Natural killer cell (primary cell): ENCODE measurements at places on chromosomes 2 and 18. TPM values are rescaled to one million over a fixed set of nuclear protein-coding genes. Genes with fewer than 3 reads are reported as not detected.

- no peak overlapping the region for H3K27ac ChIP-seq
- H3K4me3 ChIP-seq, result no peak overlapping the region
- no peak for DNase-seq
- peaks cover 13% of the 10 kb centered on the region for H3K4me1 ChIP-seq
- no peaks in the 10 kb centered on the region for H3K36me3 ChIP-seq
These were observed 347.5 kb upstream of the SALL3 start for GRCh38 chr18:78632111-78632541.

GRCh38 chr18:4024702-4025101 is 430.4 kb downstream of the DLGAP1 start:
- no peaks in the 10 kb centered on the region for H3K36me3 ChIP-seq
- no peaks in the 10 kb centered on the region for H3K27me3 ChIP-seq
- H3K27ac ChIP-seq, result no peak overlapping the region
- H3K4me1 ChIP-seq, result no peaks in the 10 kb centered on the region
- no peak overlapping the region for H3K4me3 ChIP-seq

GRCh38 chr18:41462946-41463345 is 492.1 kb upstream of the PIK3C3 start:
- H3K27ac ChIP-seq, result no peak overlapping the region
- no peaks in the 10 kb centered on the region for H3K4me1 ChIP-seq
- DNase-seq, result no peak
- H3K4me3 ChIP-seq, result no peak overlapping the region

DNA sequence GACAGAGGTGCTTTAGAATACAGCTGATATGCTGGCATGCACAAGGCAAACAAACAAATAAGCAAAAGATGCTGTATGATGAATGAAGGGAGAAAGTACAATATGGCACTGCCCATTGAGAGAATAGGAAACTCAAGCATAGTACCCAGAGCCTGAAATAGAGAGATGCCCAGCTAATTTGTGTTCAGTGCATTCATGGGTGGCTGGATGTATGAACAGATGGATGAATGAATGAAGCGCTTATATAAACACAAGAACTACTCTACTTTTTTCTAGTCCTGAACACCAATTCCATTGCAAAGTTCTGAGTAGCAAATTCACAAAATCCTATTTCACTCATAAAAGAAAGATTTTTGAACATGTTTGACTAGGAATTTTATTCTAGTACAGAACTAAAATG is 756.3 kb downstream of the SATB2 start:
- H3K36me3 ChIP-seq, result no peaks in the 10 kb centered on the region
- no peak overlapping the region for H3K27ac ChIP-seq
- no peaks in the 10 kb centered on the region for H3K27me3 ChIP-seq
- no peaks in the 10 kb centered on the region for H3K4me1 ChIP-seq
- no peak overlapping the region for H3K4me3 ChIP-seq

GRCh38 chr18:40642692-40643229 is 1312.3 kb upstream of the PIK3C3 start:
- no peaks in the 10 kb centered on the region for H3K4me1 ChIP-seq
- no peak overlapping the region for H3K27ac ChIP-seq
- H3K4me3 ChIP-seq, result no peak overlapping the region
- no peaks in the 10 kb centered on the region for H3K27me3 ChIP-seq

- no peaks in the 10 kb centered on the region for H3K27me3 ChIP-seq
- H3K4me1 ChIP-seq, result peaks cover 5% of the 10 kb centered on the region
- no peak overlapping the region for H3K4me3 ChIP-seq
- H3K27ac ChIP-seq, result no peak overlapping the region
- no peak for DNase-seq
These were observed 67.0 kb downstream of the PSMG2 start for GRCh38 chr18:12769644-12770440.

DNA sequence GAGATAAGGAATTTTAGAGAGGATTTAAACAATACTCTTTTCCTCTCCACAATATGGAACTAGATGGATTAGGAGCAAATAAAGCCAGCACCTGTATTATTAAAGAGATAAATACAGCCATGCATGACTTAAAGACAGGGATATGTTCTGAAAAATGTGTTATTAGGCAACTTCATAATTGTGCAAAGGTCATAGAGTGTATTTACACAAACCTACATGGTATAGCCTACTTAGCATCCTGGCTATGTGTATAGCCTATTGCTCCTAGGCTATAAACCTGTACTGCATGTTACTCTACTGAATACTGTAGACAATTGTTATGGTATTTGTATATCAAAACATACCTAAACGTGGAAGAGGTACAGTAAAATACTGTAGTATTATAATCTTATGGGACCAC is 53.0 kb downstream of the PTRHD1 start:
- H3K4me3 ChIP-seq, result no peak overlapping the region
- peak overlapping the region; percentile 86 for H3K27ac ChIP-seq
- no peaks in the 10 kb centered on the region for H3K27me3 ChIP-seq
- DNase-seq, result no peak

DNA sequence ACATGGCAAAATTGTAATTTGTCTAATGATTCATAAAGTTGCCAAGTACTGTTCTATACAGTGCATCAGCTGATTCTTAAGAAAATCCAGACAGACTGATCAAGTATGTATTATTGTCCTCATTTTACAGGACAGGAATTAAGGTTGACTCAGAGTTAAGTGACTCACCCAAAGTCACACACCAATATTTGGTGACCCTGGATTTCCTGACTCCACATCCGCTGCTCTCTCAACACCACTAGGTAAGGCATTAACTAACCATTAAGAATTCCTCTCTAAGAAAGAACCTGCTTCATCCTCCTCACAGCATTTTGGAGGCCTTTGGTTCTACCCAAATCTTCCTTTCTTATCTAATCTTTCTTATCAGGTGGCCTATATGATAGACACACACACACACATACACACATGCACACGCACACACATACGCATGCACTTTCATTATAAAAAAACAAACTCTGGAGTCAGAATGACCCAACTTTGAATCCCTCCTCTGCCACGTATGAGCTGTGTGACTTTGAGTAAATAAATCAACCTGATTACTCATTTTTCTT is 150.8 kb downstream of the ANKRD44 start:
- no peak overlapping the region for H3K4me3 ChIP-seq
- H3K27me3 ChIP-seq, result no peaks in the 10 kb centered on the region
- H3K4me1 ChIP-seq, result peaks cover 46% of the 10 kb centered on the region
- peak; percentile 59 for DNase-seq
- peaks cover 4% of the 10 kb centered on the region for H3K36me3 ChIP-seq

GRCh38 chr2:170156592-170156991 is 21.4 kb upstream of the MYO3B start:
- H3K36me3 ChIP-seq, result no peaks in the 10 kb centered on the region
- H3K27ac ChIP-seq, result no peak overlapping the region
- H3K4me3 ChIP-seq, result no peak overlapping the region
- DNase-seq, result no peak
- H3K27me3 ChIP-seq, result no peaks in the 10 kb centered on the region
- H3K4me1 ChIP-seq, result no peaks in the 10 kb centered on the region

- H3K4me3 ChIP-seq, result no peak overlapping the region
- H3K27me3 ChIP-seq, result no peaks in the 10 kb centered on the region
- peak; percentile 39 for DNase-seq
- H3K4me1 ChIP-seq, result peaks cover 49% of the 10 kb centered on the region
These were observed 5.8 kb downstream of the HDLBP start for GRCh38 chr2:241309684-241310117.

DNA sequence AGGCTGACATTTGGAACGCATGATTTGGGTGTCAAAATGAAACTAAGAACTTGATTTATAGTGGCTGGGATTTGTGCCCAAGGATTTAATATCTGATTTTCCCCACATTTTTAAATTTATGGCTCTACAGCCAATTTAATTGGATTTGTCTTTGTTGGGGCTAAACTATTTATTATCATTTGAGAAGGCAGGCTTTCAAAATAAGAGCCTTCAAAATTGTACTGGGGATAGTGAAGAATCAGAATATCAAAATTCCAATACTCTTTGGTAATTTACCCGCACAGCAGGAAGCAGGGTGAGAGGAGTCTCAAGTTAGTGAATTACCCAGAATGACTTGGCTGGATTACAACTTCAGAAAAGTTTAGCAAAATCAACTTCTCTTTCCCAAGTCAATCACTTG is 278.1 kb downstream of the LRATD1 start:
- no peaks in the 10 kb centered on the region for H3K27me3 ChIP-seq
- no peak overlapping the region for H3K27ac ChIP-seq
- no peak for DNase-seq
- no peaks in the 10 kb centered on the region for H3K36me3 ChIP-seq
- no peaks in the 10 kb centered on the region for H3K4me1 ChIP-seq
- no peak overlapping the region for H3K4me3 ChIP-seq

DNA sequence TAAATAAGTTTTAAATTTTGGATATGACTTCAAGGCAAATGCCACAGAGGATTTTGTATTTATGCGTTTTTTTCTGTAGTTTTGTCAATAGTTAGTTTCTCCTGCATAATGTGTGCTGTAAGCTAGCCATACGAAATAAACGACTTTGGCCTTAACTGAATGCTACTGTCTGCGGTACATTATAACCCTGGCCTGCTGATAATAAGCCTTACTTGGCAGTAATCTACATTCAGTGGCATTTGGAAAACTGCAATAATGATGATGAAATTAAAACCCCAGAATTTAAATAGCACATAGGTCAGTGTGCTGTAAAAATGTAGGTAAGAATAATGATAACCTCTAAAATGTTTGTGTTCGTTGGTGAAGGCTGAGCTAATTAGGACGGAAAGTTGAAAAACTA is 88.8 kb downstream of the LRP1B start:
- DNase-seq, result no peak
- H3K4me1 ChIP-seq, result no peaks in the 10 kb centered on the region
- no peak overlapping the region for H3K27ac ChIP-seq
- H3K36me3 ChIP-seq, result no peaks in the 10 kb centered on the region
- no peaks in the 10 kb centered on the region for H3K27me3 ChIP-seq
- H3K4me3 ChIP-seq, result no peak overlapping the region

- H3K4me1 ChIP-seq, result peaks cover 4% of the 10 kb centered on the region
- H3K27me3 ChIP-seq, result peaks cover 3% of the 10 kb centered on the region
- H3K36me3 ChIP-seq, result no peaks in the 10 kb centered on the region
- DNase-seq, result no peak
- no peak overlapping the region for H3K4me3 ChIP-seq
These were observed 68.2 kb downstream of the ZCCHC2 start for GRCh38 chr18:62590799-62591590.

DNA sequence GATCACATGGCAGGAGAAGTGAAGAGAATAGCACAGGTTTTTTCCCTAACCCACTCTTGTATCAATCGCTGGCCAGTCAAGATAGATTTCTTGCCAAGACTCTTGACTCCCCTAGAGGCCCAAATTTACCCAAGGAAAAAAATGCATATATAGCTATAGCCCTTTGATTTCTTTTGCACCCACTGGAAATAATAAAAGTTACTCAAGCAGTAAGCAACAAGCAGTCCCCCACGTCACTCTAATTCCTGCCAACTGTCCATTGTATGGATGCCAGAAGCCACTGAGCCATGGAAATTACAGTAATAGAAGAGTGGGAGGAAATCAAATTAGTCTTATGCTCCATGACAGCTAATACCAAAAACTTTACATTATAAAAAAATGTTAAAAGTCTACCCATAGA is 125.3 kb upstream of the SLC39A10 start:
- no peak overlapping the region for H3K4me3 ChIP-seq
- peak overlapping the region; percentile 25 for H3K27ac ChIP-seq
- no peaks in the 10 kb centered on the region for H3K27me3 ChIP-seq
- peaks cover 32% of the 10 kb centered on the region for H3K4me1 ChIP-seq

- H3K4me1 ChIP-seq, result peaks cover 11% of the 10 kb centered on the region
- H3K27me3 ChIP-seq, result no peaks in the 10 kb centered on the region
- H3K27ac ChIP-seq, result no peak overlapping the region
- DNase-seq, result no peak
- no peak overlapping the region for H3K4me3 ChIP-seq
- H3K36me3 ChIP-seq, result no peaks in the 10 kb centered on the region
These were observed 93.9 kb downstream of the RHOB start for GRCh38 chr2:20540587-20541293.

DNA sequence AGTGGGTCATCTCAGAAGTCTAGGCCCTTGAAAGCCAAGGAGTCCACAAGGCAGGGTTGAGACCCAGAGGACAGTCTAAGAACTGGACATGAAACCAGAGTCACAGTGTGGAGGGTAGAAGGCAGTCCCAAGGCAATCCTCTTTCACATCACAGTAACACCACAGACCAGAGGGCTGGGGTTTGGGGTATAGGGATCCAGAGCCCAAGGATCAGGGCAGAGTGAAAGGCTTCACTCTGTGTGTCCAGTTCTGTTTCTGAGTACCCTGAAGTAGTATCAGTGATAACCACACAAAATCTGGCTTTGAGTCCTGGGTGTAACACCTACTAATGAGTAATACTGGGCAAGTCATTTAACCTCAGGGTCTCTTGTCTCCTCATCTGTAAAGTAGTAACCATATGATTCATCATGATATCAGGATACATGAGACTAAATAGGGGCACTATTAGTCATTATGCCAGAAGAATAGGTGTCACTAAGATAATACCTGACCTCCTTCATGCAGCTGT is 91.0 kb downstream of the ICA1L start:
- no peak overlapping the region for H3K4me3 ChIP-seq
- peaks cover 14% of the 10 kb centered on the region for H3K36me3 ChIP-seq
- no peaks in the 10 kb centered on the region for H3K4me1 ChIP-seq

DNA sequence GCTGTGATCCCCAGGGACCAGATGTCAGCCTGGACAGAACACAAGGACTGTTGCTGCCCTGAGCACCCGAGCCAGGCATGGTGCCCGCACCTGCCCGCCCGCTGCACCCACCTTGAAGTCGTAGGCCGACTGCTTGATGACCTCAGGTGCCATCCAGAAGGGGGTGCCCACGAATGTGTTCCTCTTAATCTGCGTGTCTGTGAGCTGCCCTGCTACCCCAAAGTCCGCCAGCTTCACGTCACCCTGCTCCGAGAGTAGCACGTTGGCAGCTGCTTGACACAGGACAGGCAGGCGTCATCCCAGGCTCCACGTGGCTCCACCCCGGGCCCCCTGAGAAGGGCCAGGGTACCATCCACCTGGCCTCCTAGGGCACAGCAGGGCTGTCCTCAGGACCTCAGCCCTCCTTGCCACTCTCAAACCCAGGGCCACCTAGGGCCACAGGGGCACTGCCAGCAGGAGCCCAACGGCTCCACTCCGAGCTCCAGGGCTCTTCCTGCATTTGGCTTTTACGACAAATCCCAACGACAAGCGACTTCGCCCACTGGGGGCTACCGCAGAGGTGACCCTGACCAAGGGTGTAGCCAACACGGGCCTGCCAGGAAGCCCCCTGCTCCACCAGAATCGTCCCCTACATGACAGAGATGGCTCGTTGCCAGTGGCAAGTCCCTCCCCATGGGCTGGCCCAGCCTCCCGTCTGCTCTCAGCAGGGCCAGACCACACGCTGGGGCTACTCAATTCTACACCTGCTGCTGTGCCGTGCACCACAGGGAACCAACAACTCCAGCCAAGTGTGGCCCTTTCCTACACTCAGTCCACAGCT is 9.0 kb downstream of the STK25 start:
- no peaks in the 10 kb centered on the region for H3K27me3 ChIP-seq
- no peaks in the 10 kb centered on the region for H3K4me1 ChIP-seq
- H3K36me3 ChIP-seq, result peaks cover 40% of the 10 kb centered on the region
- no peak for DNase-seq
- H3K27ac ChIP-seq, result no peak overlapping the region
- H3K4me3 ChIP-seq, result no peak overlapping the region

The MYO5B gene
- total RNA-seq, result not detected

The TBC1D8 gene
- 8.7 TPM for total RNA-seq

The MYOM1 gene
- total RNA-seq, result 1.7 TPM

The ARID5A gene
- 114 TPM for total RNA-seq

The TPO gene
- total RNA-seq, result not detected

The STAT1 gene
- total RNA-seq, result 86.2 TPM

The SPOPL gene
- 32.2 TPM for total RNA-seq

The C2orf49 gene
- total RNA-seq, result 19.4 TPM

The FEV gene
- total RNA-seq, result not detected

The LBX2 gene
- total RNA-seq, result 1.9 TPM

The UPP2 gene
- not detected for total RNA-seq
